ENCODE measurements at places on chromosomes 16 and 17.

DNA sequence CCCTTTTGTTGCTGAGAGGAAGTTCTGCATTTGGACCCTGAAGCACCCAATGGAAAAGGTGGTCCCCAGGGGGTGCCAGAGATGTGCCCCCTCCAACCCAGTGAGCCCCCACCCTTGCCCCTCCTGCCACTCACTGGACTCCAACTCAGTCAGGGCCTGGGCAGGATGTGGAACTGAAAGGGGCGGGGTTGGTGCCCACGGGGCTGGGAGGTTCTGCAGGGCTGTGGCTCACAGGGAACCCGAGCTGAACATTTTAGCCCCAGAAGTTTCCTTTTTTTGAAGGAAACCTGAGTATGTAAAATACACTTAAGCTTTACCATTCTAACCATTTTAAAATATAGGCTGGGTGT lies 15.8 kb upstream of the OGFOD3 start:
- DNase-seq: no peak

- DNase-seq: no peak
Observed at GRCh38 chr17:82366749-82367148, 4.8 kb upstream of the UTS2R start.

GRCh38 chr17:4241535-4241934 lies 22.2 kb downstream of the ANKFY1 start:
- no peak for DNase-seq

DNA sequence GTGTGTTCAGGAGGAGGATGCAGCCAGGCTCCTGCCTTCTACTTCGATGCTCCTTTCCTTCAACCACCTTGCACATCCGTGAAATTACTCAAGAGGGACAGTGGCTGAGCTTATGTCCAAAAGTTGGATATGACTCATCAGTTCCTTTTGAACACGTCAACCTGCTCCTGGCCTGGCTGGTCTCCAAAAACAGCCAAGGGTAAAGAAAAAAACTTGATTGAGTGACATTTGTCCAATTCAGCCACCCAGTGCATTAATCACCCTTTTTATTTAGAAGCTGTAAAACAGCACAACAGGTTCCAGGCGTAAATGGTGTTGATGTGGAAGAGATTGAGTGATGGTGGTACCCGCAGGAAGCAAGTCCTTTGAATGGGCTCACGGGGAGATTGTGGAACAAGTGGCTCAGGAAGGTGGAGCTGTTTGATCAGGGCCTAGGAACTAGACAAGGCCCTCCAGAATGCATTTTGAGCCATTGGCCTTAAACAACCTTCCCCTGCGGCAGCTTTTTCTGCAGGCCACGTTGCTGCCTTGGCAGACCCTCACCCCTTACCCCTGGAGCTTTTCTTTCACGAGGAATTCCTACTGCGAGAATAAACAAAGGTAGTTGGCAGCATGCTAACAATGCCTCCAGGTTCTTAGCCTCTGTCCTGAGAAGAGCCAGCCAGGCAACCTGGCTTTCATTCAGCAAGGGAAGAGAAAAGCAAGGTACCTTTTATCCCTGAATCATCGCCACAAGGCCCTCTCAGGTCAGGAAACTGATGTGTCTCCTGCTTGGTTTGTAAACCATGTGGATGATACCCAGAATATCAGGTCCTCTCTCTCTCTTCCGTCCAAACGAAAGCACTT lies 173.3 kb upstream of the CACNG5 start:
- no peak for DNase-seq

GRCh38 chr16:2236337-2237101 lies at the start of gene DNASE1L2:
Gene DNASE1L2, plus strand, starts transcription at chr16:2236444. Its CDS starts 373 bp downstream, at chr16:2236817.
- no peak for DNase-seq

GRCh38 chr17:9531034-9531433 lies 44.6 kb downstream of the STX8 start:
- no peak for DNase-seq

DNA sequence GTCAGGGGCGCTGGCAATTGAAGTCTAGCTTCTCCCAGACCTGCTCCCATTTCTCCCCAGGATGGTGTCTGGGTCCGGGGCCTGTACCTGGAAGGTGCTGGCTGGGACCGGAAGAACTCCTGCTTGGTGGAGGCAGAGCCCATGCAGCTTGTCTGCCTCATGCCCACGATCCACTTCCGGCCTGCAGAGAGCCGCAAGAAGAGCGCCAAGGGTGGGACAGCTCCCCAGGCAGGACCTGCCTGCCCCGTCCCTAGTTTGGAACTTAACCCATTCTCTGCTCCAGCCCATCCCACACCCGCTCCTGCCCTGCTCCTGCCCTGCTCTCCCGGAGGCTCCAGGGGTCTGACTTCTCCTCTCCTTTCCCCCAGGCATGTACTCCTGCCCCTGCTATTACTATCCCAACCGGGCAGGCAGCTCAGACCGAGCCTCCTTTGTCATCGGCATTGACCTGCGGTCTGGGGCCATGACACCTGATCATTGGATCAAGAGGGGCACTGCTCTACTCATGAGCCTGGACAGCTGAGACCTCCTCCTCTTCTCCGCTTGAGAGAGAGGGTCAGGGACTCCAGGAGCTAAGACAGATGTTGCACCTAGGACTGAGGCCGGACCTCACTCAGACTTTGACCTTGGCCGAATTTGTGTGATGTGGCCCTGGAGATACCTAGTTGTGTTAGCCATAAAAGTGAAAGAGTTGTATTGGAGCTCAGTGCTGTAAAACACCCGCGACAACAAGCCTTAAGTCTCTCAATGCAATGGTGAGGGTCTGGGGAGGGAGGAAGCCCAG lies 814 bp upstream of the KDM6B start:
- no peak for DNase-seq

DNA sequence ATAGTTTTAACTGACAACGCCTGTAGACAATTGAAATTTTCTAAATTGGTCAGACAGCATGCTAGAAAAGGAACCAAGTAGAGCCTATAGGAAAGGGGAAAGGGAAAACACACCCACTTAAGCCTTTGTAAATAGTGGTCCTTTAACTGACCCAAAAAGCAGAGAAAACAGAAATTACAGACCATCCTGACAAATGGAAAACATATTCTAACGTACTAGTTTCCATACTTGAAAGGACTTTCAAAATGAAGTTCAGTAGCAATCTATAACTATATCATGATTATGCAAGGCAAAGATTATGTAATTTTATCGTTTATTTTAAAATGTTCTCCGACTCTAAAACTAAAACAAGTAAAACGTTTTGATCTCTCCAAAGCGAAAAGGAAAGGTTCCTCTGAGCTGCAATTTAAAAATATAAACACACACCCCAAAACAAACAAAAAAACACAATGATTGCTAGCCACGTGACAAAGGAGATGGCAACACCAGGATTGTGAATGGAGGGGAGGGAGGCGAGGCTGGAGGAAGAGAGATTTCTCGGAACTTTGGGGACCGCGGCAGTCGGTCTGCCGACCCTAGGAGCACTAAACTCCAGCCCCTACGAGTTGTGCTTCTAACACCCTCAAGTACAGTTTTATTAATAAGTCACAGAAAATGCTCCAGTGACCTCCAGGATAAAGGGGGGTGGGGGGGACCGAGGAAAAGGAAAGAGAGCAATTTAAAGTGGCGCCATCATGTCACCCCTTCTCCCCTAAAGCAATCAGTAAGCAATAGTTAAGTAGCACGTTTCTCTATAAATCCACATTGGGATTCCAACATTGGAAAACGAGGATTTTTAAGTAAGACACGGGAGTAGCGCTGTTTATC lies 1.7 kb downstream of the KANSL1 start:
- no peak for DNase-seq

DNA sequence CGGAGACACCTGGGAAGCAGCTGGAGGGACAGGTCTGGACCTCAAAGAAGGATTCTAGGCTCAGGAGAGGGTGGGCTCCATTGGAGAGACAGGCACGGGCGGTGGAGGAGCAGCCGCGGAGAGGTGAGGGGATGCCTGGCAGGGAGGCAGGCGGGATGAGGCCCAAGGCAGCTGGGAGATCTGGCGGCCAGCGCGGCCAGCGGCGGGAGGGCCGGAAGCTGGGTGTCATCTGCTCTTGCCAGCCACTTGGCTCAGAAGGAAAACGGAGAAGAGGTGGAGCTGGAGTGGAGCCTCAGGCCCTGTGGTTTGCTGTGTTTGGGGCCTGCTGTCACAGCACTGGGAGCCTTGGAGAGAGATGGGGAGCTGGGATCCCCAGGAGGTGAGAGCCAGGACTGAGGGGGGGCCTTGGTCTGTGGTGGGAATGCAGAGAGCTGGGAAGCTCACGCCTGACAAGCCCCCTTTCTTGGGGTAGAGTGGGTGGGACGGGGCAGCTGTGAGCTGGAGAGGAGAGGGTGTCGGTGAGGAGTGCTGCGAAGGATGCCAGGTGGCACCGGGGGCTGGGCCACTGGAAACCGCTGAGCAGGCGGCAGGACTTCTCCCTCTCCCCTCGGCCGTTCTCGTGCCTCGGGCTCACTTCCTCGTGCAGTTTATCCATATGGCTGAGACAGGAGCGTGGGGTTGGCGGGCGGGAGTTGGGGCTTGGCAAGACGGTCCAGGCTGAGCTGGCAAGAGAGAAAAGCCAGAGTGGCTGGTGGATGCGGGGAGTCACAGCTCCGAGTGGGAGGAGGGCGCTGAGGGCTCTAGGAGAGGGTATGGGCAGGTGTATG lies 8.0 kb downstream of the TBC1D24 start:
- no peak for DNase-seq

DNA sequence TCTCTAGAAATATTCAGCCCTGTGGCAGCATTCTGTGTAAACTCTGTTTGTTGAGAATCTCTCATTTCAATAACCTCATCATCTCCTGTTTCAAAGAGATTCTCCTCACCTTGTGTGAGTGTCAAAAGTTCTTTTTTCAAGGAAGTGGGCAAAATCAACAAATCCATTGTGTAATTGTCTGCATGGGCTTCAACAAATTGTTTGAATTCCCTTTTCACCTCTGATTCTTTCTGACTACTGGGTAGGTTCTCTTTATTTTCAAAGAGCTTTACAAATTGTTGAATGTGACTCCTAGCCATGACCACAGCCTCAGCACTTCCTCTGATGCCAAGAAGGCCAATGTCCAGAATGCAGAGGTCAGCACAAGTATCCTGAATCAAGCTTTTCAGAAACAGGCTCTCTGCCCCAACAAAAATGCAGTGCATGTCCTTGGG lies 48.0 kb downstream of the N4BP1 start:
- no peak for DNase-seq

DNA sequence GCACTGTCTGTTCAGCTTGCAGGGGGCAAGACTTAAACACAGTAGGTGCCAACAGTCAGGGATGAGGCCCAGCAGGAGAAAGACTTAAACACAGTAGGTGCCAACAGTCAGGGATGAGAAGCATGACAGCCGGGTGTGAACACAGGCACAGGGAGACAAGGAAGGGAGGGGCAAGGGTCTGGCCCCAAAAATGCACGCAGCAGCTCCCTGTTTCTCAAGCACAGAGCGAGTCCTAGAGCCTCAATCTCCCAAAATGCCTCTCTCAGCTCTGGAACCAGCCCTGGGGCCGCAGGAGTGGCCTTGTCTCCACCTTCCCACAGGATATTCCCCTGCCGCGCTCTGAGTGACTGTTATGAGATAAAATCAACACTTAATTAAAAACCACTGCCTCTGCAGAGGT lies 66.4 kb downstream of the DYNLRB2 start:
- DNase-seq: no peak

DNA sequence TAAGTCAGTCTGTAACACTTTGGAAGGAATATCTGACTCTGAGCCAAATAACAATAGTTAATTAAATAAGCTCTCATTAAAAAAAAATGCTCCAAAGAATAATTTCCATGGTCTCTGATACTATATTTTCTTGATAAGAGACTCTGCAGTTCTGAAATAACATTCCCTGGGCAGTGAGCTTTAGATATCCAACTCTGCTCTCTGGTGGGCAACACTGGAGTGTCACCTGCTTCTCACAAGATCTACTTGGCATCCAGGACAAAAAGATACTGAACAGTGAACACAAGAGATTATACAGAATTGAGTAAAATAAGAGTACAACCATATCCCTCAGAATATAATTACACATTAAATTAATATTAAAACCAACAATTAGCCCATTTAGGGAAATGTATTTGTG lies 13.7 kb downstream of the BLMH start:
- no peak for DNase-seq

- no peak for DNase-seq
Observed at GRCh38 chr17:77684803-77685798, 273.4 kb upstream of the TNRC6C start.

GRCh38 chr16:83720981-83721380 lies 86.8 kb upstream of the HSBP1 start:
- DNase-seq: no peak

Data from GOT3 (cell line).